ENCODE measurements at places on chromosomes 16 and 17. TPM values are rescaled to one million over a fixed set of nuclear protein-coding genes. Genes with fewer than 3 reads are reported as not detected.

The SLFN11 gene
- polyA plus RNA-seq = 3.1 TPM

The SLC5A11 gene
- polyA plus RNA-seq = 0.08 TPM

The KRT39 gene
- not detected for polyA plus RNA-seq

The CLDN6 gene
- 3.2 TPM for polyA plus RNA-seq

The TSPAN10 gene
- polyA plus RNA-seq = 2.2 TPM

The HOXB13 gene
- not detected for polyA plus RNA-seq

The MPP2 gene
- polyA plus RNA-seq = 6.6 TPM

The SOX8 gene
- 5.5 TPM for polyA plus RNA-seq

The TPPP3 gene
- 76.2 TPM for polyA plus RNA-seq
